ENCODE measurements at places on chromosomes 6 and 20.

- no peak for DNase-seq
These were observed 3.1 kb upstream of the PTGIS start for GRCh38 chr20:49570828-49571552.

DNA sequence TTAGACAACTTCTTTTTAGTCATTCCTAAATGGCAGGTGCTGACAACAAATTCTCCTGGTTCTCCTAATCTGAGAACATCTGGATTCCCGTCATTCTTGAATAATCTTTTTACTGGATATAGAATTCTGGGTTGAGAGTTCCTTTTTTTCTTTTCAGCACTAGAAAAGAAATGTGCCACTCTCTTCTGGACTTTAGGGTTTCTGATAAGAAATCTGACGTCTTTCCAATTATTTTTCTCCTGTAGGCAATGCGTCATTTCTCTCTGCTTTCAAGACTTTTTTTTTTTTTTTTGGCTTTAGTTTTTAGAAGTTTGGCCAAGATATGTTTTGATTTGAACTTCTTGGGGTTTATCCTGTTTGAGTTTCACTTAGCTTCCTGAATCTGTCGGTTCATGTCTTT is 66.1 kb upstream of the RNF24 start:
- DNase-seq, result no peak

DNA sequence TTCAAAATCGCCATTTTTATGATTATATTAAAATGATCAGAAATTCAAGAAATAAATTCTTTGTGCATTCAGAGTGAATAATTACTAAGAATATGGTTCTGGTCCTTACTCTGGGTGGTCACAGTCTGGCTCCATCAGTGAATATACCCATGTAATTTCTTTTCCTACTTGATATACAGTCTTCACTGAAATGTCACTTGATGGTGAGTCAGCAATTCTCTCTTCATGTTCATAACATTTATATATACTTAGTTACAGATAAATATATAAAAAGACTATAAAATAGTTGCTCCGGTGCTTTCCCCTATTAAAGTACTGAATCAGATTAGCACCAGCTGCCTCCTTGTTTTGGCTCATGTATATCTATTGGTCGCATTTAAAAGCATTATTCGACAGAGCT is 56.4 kb upstream of the MTRF1L start:
- DNase-seq, result no peak

DNA sequence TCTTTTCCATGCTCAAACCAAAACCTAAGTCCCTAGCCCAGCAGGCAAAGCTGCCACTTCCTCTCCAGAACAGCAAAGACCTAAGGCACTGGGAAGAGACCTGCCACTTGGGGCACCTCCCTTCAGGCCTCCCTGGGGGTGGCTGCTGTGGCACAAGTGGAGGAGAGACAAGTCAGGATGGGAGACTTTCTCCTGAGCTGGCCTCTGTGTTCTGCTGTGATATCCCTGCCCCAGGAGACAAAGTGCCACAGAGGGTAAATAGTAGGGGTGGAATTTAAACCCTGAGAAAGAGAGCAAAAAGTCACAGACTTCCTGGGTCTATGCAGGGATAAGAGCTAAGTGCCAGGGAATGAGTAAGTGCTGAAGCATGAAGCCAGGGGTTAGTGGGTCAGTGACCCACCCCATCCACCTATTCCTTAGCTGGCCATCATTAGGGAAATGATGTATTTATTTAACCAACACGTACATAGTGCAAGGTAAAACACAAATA is 84.2 kb downstream of the MRPL14 start:
- no peak for DNase-seq

GRCh38 chr6:2259002-2259494 is 13.6 kb upstream of the GMDS start:
- DNase-seq, result no peak

- no peak for DNase-seq
These were observed 149.3 kb downstream of the SLC24A3 start for GRCh38 chr20:19361790-19362189.

DNA sequence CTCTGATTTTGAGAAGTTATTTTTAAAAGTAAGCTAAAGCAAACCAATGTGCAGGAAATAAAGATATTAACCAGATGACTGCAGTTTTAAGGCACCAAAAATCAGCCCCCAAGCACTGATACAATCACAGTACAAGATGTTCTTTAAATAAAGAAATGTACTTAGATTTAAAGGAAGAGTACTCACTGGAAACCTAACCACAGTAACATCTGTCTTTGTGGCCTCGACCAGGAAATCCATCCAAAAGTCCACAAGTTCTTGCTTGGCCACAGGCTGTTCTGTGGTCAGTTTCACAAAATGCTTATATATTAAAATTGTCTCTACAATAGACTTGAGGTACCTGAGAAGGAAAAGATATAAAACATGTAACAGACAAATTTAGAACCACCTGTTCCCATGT is 105.9 kb upstream of the MAP7 start:
- DNase-seq, result no peak

DNA sequence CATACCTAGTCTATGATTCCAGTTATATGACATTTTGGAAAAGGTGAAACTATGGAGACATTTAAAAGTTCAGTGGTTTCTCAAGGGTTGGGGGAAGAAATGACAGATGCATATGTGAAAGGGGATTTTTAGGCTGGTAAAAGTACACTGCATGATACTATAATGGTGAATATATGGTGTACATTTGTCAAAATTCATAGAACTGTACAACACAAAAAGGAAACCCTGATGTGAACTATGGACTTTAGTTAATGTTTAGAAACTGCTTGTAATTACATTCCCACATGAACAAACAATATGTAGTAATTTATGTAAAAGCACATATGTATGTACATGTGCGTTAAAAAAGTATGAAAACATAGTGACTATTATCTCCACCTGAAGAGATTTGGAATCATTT is 907.3 kb upstream of the CITED2 start:
- DNase-seq, result no peak

DNA sequence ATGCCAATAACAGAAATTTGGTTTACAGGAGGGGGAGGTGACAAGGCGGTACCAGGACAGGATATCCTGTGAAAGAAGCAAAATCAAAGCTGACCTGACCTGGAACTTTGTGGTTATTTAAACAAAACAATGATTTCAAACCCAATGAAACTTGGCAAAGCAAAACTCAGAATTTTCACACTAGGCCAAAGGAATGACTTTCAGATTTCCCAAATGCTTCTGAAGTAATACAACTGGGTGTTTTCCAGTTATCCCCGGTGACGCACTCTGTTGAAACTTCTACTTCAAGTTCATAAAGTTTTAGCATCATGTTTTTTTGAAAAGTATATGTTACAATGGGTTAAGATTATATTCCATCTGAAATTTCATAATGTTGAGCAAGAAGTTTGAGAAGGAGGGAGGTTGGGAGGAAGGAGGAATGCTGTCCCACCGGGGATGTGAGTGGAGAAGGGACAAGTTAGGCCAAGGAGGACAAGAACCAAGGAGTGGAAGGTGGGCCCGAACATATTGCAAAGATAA is 78.1 kb upstream of the TRAF3IP2 start:
- DNase-seq, result no peak

DNA sequence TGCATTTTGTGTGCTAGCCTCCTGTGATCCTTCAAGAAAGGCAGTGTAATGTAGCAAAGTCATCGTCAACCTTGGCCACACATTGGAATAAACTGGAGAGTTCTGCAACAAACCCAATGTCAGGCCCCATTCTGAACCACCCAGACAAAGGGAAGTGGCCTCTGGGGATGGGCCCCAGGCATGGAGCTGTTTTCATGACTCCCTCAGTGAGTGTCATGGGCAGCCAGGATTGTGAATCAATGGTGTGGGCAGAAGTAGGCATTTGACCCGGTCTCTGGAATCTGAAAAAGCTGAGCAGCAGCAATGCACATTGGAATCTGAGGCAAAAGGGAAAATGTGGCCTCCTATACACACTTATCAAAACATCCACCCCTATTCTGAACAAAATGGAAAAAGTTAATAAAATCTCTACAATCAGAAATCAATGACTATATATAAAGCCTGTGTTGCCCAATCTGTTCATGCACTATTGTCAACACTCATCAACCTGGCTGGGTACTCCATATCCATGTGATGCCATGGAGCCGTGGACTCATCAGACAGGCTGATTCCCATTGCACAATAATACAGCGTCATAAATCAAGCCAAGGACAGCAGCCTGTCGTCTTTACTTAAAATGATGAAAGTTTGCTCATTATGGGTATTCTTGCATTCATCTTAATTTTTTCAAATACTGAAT is 134.9 kb upstream of the STMND1 start:
- no peak for DNase-seq

- DNase-seq, result no peak
These were observed 37.0 kb downstream of the BCKDHB start for GRCh38 chr6:80143419-80143937.

DNA sequence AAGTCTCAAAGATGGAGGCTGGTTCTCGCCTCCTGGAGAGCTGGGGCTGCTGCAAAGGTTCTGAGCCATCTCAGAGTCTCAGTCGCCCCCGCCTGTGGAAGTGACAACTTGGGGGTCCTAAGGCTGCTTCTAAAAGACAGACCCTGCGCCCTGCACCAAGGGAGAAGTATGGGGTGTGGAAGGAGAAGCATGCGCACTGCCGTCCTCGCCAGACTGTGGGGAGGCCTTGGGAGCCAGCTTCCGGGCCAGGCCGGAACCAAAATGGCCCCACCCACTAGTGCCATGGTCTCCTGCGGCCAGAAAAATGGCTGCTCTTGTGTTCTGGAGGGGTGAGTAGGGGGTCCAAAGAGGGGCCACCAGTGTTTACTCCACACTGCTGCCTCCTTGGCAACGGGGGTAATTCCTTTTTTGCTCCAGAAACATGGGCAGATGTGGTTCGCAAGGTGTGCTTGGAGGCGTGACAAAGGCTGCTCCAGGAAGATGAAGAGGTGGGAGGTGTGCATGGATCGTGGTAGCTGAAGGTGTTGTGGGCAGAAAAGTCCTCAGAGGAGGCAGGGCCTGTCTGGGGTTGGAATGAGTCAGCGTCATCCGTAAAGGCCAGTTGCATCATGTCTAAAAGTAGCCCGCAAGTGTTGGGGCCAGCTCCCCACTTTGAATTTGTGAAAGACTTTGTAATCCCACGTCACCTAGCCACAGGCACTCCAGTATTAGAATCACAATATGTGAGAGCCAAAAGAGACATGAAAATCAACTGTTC is 329.8 kb upstream of the SOX4 start:
- no peak for DNase-seq

DNA sequence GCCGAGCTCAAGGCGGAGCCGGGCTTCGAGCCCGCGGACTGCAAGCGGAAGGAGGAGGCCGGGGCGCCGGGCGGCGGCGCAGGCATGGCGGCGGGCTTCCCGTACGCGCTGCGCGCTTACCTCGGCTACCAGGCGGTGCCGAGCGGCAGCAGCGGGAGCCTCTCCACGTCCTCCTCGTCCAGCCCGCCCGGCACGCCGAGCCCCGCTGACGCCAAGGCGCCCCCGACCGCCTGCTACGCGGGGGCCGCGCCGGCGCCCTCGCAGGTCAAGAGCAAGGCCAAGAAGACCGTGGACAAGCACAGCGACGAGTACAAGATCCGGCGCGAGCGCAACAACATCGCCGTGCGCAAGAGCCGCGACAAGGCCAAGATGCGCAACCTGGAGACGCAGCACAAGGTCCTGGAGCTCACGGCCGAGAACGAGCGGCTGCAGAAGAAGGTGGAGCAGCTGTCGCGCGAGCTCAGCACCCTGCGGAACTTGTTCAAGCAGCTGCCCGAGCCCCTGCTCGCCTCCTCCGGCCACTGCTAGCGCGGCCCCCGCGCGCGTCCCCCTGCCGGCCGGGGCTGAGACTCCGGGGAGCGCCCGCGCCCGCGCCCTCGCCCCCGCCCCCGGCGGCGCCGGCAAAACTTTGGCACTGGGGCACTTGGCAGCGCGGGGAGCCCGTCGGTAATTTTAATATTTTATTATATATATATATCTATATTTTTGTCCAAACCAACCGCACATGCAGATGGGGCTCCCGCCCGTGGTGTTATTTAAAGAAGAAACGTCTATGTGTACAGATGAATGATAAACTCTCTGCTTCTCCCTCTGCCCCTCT is 1.1 kb downstream of the CEBPB start:
- peak; percentile 30 for DNase-seq

DNA sequence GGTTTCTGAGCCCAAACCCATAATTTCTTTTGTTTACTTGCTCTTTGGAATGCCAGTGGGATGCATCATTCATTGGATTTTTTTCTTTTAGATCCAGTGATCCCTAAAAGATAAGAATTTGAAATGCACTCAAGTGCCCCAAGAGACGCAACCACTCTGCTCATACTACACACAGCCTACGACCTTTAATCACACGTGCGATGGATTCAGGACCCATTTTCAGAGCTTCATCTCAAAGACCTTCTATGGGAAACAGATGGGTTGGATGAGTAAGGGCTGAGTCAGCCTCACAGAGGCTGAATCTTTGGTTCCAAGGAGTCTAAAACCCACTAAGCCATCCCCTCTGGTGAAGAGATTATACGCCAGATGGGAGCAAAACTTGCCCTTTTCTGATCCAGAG is 265.5 kb upstream of the EXOC2 start:
- DNase-seq, result no peak

- no peak for DNase-seq
These were observed 8.7 kb downstream of the GPLD1 start for GRCh38 chr6:24480705-24481104.

DNA sequence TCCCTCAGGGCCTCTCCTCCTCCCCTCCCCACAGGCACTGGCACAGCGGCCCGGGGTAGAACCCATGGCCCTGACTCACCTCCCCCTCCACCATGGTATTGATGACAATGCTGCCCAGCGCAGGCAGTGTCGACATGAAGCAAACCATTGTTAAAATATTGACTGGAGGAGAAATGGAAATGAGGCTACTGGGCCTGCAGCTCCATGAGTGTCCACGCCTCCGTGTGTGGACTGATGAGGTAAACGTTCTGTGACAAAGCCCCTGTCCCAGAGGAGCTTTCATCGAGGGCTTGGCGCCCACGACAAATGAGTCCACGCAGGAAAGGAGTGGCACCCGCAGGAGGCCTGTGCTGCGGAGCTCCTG is 402.7 kb downstream of the TAF4 start:
- DNase-seq, result no peak

DNA sequence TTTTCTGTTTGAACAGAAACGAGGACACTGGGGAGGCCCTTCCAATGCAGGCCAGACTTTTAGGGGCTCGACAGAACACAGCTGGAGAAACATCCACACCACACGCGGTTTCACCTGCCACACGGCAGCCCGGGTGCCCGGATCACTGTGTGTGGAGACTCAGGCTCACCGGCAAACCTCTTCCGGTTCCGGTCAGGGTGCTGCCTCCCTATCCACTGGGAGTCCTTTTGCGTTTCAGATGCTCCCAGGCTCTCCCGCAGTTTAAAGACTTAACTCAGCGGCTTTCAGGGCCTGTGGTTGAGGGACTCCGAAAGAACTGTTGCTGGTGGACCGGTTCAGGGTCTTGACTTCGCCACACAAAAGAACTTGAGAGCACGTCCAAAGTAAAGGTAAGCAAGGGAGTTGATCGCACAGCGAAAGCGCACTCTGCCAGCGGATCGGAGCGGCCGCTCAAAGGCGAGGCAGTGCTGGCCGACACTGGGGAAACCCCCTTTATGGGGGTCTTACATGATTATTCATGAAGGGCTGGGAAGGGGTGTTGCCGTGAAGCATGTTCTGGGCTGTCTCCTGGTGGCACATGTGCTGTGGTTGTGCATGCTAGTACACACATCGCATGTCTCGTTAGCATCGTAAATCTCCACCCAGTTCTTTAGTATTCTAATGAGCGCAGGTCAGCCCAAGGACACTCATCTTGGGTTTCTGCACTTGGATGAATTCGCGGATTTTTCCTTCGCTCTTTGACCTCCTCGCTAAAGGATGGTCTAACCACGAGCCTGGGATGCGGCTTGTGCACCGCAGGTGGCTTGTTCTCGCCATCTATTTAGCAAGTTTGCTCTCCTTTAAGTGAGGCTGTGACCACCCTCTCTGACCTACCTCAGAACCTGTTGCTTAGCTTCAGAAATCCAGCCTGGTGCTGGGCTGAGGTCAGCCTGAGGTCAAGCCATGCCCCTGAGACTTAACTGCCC is 180.3 kb downstream of the CDH26 start:
- no peak for DNase-seq

All from activated naive CD8-positive, alpha-beta T cell treated with anti-CD3 and anti-CD28 coated beads, Interleukin-2, amount 50 U/mL, for 16 hours (primary cell).